ENCODE measurements at places on chromosomes 12 and 14. TPM values are rescaled to one million over a fixed set of nuclear protein-coding genes. Genes with fewer than 3 reads are reported as not detected.

GRCh38 chr12:26688344-26688904 is 144.6 kb downstream of the ITPR2 start:
- peaks cover 9% of the 10 kb centered on the region for H3K36me3 ChIP-seq
- DNase-seq, result no peak
- H3K4me3 ChIP-seq, result no peak overlapping the region
- H3K4me1 ChIP-seq, result no peaks in the 10 kb centered on the region

The CSRP2 gene
- total RNA-seq, result not detected

GRCh38 chr12:69620921-69621320 is 10.2 kb upstream of the LRRC10 start:
- H3K27ac ChIP-seq, result no peak overlapping the region
- H3K27me3 ChIP-seq, result peaks cover 12% of the 10 kb centered on the region
- no peak overlapping the region for H3K4me3 ChIP-seq
- no peaks in the 10 kb centered on the region for H3K4me1 ChIP-seq

- no peak overlapping the region for H3K4me3 ChIP-seq
- no peaks in the 10 kb centered on the region for H3K27me3 ChIP-seq
- H3K4me1 ChIP-seq, result no peaks in the 10 kb centered on the region
- no peaks in the 10 kb centered on the region for H3K36me3 ChIP-seq
- no peak for DNase-seq
Measured at GRCh38 chr14:76098047-76098446, 53.7 kb upstream of the GPATCH2L start.

The ACSM4 gene
- not detected for total RNA-seq

DNA sequence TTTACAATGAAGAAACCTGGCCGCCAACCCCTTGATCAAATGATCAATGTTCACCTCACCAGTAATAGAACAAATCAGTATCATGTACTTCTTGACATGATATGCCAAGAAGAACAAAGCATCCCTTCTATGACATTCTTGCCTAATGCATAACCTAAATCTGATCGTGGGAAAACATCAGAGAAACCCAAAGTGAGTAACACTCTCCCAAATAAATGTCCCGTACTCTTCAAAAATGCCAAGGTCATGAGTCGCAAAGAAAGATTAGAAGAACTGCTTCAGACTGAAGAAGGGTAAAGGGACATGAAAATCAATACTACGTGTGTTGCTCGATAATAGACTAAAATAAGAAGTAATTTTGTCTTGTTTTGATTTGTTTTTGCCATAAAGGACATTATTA is 11.4 kb upstream of the SLC25A3 start:
- no peak for DNase-seq
- no peak overlapping the region for H3K27ac ChIP-seq
- H3K27me3 ChIP-seq, result peaks cover 3% of the 10 kb centered on the region
- no peak overlapping the region for H3K4me3 ChIP-seq
- no peaks in the 10 kb centered on the region for H3K36me3 ChIP-seq
- H3K4me1 ChIP-seq, result no peaks in the 10 kb centered on the region

DNA sequence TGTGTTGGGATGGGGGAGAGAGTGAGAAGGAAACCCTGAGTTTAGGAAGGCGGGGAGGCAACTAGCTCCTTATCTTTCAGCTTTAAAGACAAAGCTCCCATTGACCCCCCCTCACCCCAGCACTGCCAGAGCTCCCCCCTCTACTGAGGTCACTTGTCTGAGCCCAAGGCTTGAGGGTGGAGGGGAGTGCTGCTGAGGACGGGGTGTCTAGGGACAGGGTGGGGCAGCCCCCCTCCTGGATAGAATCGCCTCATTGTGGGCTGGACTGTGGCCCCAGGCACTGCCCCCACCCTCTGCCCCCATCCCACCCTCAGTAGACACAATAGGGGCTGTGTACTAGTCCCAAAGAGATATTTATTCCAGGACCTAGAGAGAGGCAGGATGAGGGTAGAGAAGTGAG is 3.0 kb downstream of the ERBB3 start:
- no peak overlapping the region for H3K27ac ChIP-seq
- DNase-seq, result no peak
- peaks cover 30% of the 10 kb centered on the region for H3K27me3 ChIP-seq
- no peak overlapping the region for H3K4me3 ChIP-seq

DNA sequence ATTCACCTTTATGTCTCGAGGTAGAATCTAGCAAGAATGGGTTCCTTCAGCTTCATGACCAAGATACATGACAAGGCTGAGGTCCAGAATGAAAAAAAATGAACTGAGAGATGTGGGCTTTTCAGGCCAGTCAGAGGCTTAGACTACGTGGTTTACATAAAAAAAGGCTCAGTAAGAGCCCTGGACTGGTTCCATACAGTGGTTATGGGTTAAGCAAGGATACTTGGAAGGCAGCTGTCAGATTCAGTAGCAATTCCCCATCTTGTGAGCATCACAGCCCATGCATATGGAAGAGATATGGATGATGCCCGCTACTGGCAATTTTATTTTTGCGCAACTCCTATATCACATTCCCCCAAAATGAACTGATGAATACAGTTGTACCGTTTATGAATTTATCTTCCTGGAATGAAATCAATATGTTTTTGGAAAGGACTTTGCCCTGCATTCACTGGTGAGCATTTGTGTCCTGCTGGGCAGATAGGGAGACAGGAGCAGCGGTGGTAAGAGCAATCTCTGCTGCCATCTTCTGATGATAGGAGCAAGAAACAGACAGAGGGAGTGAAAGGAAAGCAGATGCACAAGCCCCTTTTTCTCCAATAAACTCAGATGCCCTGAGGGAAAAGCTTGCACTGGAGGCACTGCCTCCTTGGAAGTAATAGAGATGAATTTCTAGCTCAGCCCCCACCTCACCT is 280.4 kb downstream of the GALC start:
- H3K27me3 ChIP-seq, result no peaks in the 10 kb centered on the region
- no peaks in the 10 kb centered on the region for H3K4me1 ChIP-seq
- DNase-seq, result no peak
- H3K36me3 ChIP-seq, result no peaks in the 10 kb centered on the region
- no peak overlapping the region for H3K4me3 ChIP-seq
- no peak overlapping the region for H3K27ac ChIP-seq
